ENCODE measurements at places on chromosomes 6 and 20.

DNA sequence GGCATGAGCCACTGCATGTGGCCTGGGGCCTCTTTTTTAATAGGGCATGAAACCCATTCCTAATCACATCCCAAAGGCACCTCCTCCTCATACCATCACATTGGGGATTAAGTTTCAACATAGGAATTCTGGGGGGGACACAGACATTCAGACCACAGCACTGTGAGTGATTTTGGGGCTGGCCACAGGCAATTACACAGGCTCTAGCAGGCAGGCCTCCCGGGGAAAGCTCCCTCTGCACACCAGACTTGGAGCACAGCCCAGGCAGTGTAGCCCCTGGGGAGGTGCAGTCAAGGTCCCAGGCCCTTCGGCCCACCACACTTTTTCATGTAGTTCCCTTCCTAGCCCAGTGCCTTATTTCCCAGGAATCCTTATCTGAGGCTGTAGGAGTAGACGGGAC is 5.5 kb downstream of the SFT2D1 start:
- DNase-seq: no peak

- DNase-seq: no peak
Observed at GRCh38 chr6:81812401-81812800, 59.9 kb upstream of the TENT5A start.

GRCh38 chr6:49730251-49730650 is 13.9 kb downstream of the CRISP3 start:
- no peak for DNase-seq

GRCh38 chr6:112144145-112144926 is 56.9 kb downstream of the FAM229B start:
- no peak for DNase-seq

DNA sequence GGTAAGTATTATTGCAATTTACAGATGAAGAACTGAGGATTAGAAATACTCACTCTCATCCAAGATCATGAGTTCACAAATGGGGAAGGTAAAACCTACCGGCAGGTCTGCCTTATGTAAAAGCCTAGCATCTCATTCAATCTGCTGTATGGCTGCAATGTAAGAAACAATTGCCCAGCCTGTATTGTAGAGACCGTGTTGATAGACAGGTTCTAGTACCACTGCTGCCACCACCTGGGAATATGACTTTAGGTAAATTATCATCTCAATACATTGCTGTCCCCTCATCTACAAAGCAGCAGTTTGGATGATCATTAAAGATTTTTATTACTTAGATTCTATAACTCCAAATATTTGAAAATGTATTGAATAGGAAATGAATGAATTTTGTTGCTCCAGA is 23.3 kb upstream of the ARHGAP18 start:
- no peak for DNase-seq

DNA sequence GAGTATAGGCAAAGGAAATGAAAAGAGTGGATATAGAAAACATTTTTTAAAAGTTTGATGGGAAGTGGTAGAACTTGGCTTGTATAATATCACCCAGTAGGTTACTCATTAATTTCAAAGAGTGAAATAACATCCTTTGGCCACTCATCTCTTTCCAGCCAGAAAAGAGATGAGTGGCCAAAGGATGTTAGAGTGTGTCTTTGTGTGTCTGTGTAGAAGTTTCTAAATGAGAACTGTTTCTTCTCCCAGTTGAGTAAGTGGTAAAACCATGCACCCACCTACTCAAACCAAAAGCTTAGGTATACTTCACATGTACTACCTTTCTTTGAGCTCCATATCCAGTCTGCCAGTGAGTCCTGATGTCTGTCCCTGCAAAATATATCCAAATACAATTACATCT is 47.7 kb upstream of the TMEM244 start:
- DNase-seq: no peak

DNA sequence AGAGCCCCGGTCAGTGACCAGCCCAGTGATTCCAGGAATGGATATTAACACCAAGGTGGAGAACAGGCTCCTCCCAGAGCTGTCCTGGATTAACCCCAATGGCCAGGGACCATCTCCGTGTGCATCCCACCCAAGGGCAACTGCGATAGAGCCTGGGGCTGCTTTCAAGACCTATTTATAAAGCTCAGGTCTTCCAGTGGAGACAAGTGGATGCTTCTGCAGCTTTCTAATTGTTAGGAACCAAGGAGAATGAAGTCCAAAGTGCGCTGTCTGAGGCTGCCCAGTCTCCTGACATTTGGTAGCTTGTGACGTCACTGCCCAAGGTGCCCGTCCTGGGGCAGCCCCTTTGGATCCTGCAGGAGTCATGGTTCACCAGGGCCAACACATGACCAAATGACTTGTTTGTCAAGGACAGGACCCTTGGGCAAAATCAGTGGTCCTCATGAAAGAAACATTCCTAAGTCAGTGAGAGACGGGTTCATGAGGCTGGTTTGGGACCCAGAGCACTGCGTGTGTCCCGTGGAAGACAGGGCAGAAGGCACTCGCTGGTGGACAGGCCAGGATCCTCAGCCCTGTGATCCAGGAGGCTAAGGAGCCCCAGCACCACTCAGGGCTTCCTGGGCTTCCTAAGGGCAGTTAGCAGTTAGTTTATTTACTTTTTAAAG is 174.9 kb downstream of the ANKRD60 start:
- DNase-seq: no peak

- DNase-seq: no peak
Observed at GRCh38 chr6:109347779-109348178, 34.5 kb downstream of the CD164 start.

DNA sequence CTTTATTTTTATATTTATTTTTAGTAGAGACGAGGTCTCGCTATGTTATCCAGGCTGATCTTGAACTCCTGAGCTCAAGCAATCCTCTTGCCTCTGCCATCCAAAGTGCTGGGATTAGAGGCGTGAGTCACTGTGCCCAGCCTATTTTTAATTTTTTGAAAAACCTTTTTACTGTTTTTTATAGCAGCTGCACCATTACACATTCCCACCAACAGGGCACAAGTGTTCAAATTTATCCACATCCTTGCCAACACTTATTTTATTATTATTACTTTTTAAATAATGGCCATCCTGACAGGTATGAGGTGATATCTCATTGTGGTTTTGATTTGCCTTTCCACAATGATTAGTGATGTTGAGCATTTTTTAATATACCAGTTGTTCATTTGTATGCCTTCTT is 42.5 kb downstream of the PACSIN1 start:
- no peak for DNase-seq

- no peak for DNase-seq
Observed at GRCh38 chr6:170201361-170201760, 89.5 kb downstream of the DLL1 start.

DNA sequence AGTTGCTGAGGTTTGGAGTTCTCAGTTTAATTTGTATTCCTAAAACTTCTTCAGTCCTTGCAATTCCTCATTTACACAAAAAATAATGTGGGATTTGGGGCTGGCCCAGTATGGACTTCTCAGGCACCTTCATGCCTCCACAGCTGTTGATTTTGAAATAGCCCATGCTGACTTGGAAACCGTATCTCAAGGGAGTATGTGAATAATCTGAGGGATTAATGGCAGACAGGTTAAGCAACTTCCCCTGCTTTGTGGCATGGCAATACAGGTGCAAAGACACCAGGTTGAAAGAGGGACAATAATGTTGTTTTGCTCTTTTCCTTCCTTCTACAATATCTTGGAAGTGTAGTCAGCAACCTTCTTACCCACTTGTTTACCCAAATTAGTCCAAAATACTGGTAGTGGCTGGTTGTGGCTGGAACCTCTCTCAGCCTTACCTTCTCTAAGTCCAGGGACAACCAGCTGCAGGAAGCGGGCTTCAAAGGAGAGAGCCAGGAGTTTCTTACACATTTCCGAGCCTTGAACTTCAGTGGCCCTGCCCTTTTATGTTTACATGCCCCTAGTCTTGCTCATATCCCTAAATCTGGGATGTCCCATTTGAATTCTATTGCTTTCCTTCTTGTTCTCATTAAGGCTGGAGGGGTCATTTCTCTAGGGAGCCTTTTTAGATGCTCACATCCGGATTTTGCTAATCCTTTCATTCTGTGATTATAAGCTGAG is 44.1 kb upstream of the ADGRF1 start:
- DNase-seq: no peak

DNA sequence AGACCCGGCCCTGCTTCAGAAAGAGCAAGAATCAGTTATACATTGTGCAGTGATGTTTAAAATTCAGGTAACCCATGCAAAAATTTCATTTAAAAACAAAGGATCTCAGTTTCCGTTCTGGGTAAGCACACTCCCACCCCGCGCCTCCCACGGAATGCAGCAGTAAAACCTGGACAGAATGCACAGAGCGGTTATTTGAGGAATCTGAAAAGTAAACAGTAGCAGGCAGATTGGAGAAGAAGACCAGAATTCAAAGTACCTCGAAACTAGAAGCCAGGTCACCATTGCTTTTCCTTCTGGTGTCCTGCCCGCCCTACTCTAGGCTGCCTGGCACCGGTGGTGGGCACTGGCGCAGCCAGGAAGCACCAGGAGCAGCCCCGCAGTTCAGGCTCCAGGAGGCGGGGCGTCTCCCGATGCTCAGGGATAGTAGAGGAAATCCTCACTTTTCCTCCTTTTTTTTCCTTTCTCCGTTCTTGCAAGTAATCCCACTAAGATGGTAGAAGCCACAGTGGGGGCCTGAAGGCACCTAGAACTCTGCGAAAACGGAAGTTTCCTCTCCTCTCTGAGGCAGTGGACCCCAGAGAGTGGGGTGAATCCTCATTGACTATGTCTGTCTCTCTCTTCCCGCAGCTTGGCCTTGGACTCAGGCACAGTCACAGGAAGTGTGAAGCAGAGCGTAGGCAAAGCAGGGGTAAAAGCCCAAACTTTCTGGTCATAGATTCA is 28.3 kb downstream of the METTL24 start:
- no peak for DNase-seq

GRCh38 chr6:64083261-64083660 is 447.7 kb downstream of the PHF3 start:
- DNase-seq: no peak

DNA sequence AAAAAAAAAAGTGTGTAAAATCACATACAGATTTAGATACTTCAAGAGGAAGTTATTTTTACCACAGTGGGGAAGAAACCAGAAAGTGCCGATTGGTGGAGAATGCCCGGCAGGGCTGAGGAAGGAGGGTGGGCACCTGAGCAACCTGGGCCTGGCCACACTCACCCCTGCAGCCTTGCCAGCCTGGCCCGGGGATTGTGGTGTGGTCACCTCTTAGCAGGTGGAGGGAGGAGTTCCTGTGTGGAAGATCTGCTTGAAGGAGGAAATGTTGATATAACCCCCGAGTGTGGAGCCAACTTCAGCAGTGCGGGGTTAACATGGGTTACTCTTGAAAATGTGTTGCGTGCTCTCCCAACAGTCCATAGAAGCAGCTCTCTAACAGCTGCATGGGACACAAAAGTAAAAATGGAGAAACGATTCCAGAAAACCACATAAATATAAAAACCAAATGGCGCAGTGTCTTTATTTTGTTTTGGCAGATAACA is 14.7 kb downstream of the UST start:
- DNase-seq: peak; percentile 79

- peak; percentile 29 for DNase-seq
Observed at GRCh38 chr20:6583134-6583738, 184.2 kb upstream of the BMP2 start.

GRCh38 chr6:20416567-20417345 is 15.1 kb downstream of the E2F3 start:
- DNase-seq: no peak

GRCh38 chr6:170134031-170134470 is 156.8 kb downstream of the DLL1 start:
- no peak for DNase-seq

DNA sequence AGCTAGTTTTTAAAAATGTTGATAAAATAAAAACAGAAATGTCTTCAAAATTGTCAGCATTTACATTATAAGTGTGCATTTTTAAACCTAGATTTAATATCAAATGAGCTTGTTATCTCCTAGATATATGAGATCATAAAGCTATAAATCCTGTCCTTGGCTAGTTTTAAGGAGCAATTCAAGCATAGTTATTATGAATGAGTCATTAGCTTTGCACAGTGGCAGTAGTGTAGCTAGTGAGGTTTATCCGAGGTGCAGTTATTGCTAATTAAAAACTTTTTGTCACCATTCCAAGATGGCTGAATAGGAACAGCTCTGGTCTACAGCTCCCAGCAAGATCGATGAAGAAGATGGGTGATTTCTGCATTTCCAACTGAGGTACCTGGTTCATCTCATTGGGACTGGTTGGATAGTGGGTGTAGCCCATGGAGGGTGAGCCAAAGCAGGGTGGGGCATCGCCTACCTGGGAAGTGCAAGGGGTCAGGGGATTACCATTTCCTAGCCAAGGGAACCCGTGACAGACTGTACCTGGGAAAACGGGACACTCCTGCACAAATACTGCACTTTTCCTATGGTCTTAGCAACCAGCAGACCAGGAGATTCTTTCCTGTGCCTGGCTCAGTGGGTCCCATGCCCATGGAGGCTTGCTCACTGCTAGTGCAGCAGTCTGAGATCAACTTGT is 108.8 kb upstream of the SYNCRIP start:
- no peak for DNase-seq

DNA sequence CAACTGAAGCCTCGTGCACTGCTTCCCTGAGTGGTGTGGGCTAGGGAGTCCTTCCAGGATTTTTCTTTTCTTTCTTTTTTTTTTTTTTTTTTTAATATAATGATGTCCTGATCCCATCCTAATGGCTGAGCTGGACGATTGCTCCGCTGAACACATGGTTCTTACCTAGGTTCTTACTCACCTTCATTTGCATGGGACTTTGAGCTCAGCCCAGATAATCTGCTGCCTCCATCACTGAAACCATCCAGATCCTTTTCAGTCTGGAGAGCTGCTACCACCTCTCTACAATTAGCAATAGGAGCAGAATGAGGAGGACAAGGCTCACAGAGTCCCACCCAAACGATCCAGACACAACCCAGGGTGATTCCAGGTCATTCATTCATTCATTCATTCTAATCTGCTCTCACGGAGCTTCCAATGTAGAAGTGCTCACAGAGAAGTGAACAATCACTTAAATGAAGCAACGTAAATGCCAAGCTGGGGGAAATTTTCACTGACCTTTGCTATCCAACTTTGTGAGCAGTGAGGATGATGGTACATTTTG is 246.3 kb upstream of the RREB1 start:
- no peak for DNase-seq

DNA sequence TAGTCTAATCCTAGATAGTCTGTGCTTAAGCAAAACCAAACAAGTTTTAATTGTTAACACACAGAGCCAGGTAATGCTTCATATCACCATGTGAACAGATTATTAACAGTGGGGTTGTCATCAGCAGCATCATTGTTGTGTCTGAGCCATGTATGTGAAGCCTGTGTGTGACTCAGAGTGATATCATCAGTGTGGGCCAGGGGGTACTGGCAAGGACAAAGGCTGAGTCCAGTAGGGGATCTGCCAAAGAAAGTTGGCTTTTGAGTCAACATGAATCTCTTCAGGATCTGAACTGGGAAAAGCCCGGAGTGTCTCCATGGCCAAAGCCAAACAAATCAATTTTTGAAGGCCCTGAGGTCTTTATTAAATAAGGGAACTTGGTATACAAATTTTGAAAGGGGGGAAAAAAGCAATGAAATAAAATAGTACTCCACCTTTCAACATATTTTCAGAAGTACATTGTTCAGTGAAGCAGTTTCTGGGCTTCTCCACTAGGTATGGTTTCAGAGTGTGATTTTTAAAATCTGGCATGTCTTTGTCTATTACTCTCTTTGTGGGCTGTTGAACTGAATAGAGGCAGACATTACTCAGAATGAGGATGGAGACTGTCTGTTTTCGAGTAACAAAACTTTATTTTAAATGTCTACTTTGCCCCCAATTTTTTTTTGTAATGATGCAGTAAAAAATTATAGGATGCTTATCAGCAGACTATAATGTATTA is 444.2 kb upstream of the JAG1 start:
- no peak for DNase-seq

Measured in immature natural killer cell (primary cell).